ENCODE measurements at places on chromosomes 12 and 14.

DNA sequence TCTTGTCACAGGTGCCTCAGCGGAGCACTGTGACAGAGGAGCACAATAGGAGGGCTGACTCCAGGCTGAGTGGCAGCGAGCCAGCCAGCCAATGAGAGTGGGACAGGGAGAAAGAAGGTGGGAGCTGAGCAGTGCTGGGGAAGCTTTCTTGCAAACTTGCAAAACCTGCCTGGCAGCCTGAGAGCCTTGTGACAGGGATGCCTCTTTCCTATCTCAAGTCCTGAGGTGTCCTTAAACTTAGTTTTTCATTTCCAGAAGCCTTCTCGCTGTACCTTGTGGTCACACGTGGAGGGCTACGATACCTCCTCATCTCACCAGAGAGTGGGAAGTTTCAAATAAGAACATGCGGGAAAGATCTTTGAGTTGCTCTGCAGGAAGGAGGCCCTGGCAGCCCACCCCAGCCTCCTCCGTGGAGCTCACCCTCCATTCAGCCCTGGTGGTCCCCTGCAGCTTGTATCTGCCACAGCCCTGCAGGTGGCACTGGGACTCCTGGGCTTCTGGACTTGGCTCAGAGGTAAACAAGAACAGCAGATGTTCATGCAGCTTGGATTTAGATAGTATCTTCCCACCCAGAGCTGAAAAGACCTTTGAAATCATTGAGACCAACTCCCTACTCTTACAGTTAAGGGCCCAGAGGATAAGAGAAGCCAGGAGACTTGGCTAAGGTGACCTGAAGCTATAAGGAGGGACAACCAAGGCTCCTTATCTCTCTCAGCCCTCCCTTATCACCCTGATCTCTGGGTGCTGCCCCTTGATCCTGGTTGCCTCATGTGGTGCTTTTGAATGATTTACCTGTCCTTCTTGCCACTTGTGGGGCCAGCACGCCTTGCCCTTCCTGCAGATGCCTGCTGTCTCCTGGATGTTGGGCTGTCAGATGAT, 153.5 kb upstream of the MAX start:
- DNase-seq, result peak; percentile 78

DNA sequence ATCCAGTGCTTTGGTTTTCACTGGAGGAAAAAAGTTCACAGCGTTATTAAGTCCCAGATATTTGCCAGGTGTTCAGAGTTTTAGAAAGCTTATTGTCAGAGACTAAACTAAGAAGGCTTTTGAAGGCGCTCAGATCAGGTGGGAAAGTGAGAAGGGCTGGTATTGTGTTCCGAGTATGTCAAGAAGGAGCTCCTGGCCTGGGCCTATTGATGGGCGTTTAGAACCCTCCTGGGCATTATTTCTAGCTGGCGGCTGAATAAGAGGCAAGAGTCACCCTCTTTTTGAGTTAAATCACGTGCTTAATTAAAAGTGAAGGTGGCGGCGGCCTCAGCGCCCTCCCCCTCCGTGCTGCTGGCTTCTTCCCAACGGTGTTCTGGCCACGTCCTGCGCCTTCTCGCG, 20.9 kb upstream of the GNS start:
- no peak for DNase-seq

DNA sequence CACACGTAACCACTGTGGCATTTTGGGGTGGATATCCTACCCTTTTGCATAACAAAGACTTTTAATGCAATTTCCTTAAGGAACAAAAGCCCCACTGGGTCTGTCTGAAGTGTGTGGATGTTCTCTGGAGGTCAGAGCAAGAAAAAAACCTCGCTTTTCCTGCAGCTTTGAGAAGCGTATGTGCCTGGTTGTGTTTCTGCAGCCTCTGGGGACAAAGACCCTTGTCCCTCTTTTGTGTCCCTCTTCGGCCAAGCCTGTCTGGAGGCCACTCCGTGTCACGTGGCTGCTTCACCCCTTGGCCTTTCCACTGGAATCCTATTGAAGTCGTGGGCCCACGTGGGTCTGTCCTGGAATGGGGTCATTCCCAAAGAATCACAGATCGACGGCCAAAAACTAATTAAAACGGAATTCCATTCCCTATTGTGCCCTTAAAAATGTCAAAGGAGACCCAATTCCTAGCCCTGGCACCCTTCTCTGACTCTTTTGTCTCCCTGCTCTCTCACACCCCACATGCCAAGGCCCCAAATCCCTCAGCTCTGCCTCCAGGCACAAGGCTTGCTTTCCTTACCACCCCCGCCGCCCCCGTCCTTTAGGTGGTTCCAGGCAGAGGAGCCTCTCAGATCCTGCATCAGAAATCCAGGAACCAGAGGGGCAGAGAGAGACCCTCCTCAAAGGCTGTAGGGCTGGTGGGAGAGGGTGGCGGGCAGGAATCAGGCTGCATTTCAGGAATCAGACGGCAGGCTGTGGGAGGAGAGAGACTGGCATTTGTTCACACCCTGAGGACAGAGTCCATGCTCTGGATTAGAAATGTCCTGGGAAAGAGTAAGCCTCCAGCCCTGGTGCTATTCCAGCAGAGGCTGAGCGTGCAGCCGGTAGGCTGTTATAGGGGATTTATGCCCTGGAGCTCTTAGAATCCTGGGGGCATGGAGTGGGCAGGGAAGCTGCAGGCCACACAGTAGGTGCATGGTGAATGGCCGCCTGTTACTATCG, 12.6 kb upstream of the CYP46A1 start:
- DNase-seq, result no peak

- DNase-seq, result no peak
These were observed 418.2 kb downstream of the FLRT2 start for GRCh38 chr14:85948153-85948552.

DNA sequence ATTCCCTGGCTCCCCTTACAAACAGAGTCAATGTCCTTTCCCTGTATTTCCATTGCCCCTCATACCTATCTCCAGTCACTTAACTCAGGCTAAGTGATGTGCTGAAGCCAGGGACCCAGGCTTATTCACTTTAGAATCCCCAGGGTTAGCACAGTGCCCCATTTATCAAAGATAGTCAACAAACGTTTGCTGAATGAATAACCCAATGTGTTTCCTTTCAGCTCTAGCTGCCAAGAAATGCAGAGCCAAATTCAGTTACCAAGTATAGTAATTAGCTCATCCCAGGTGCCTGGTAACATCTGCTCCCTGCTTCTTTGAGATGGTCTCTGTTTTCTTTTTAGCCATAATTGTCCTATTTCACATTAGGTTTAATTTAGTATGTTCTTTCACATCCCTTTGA, 189.5 kb downstream of the PHLDA1 start:
- DNase-seq, result no peak

GRCh38 chr14:101475456-101476257, 85.6 kb upstream of the DIO3 start:
- DNase-seq, result no peak

- DNase-seq, result peak; percentile 52
These were observed 425.8 kb upstream of the ATXN7L3B start for GRCh38 chr12:74111688-74112360.

GRCh38 chr14:61406675-61407074, 85.3 kb downstream of the PRKCH start:
- DNase-seq, result no peak

DNA sequence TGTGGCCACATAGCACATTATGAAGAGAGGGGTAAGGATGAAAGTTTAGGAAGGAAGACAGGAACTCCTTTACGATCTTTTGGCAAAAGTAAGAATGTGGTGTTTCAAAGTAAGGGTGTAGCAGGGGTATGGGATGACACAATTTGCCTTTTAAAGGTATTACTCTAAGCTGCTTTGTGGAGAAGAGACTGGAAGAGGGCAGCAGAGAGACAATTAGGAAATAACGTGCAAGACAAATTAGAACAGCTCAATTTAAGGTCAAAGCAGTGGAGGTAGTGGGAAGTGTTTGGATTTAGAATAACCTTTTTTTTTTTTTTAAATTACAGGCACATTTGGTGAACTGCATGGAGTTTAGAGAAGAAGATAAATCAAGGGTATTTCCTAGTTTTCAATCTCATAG, 342.6 kb downstream of the NOVA1 start:
- no peak for DNase-seq

DNA sequence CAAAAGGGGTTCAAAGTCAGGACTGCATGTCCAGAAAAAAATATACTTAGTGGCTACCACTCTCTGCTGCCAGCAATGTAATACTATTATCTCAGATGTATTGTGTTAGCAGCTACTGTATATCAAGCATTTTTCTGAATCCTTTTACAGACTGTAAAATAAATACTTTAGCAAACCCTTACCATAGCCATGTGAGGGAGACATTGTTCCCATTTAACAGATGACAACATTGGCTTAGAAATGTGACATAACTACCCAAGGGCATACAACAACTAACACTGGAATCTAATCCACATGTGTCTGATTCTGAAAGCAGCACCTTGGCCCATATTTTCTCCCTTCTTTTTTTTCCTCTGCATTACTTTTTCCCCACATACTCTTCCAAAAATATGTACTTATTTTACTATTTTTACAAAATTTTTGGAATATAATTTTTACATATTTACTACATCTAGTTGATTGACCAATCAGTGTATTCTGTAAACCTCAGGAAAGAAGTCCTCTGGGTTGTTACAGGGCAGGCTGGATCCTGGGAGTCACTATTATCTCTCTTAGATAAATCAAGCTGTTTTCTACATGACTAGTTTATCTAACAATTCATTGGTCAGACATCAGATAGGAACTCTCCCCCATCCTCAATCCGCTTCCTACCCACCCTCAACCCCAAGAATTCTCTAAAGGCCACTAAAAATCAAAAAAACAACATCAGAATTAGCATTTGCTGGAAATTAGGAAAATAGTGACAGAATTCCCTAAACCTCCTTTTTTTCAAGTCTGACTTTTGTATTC, 154.1 kb downstream of the BTG1 start:
- no peak for DNase-seq

DNA sequence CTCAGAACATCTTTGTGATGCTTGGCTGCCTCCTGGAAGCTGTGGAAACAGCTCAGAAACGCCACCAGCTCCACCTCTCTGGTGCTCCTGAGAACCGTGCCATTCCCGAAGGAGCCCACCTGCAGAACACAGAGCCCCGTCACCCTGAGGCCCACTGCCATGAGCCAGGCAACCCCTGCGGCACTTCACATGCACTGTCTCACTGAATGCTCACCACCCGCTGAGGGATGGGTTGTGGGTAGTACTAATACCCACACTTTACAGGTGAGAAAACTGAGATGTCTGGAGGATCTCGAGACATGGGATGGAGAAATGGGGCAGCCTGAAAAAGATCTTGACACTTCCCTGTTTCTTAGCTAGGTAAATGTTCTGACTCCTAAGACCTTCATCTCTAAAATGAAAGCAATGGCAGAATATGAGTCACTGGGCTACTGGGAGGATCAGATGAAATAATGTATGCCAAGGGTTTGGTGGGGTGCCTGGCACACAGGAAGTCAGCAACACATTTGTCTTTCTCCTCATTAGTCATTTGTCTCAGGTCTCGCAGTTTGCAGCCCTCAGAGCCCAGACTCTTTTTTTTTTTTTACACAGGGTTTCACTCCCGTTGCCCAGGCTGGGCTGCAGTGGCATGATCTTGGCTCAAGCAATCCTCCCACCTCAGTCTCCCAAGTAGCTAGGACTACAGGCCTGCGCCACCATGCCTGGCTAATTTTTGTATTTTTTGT, 5.3 kb downstream of the OASL start:
- peak; percentile 39 for DNase-seq

DNA sequence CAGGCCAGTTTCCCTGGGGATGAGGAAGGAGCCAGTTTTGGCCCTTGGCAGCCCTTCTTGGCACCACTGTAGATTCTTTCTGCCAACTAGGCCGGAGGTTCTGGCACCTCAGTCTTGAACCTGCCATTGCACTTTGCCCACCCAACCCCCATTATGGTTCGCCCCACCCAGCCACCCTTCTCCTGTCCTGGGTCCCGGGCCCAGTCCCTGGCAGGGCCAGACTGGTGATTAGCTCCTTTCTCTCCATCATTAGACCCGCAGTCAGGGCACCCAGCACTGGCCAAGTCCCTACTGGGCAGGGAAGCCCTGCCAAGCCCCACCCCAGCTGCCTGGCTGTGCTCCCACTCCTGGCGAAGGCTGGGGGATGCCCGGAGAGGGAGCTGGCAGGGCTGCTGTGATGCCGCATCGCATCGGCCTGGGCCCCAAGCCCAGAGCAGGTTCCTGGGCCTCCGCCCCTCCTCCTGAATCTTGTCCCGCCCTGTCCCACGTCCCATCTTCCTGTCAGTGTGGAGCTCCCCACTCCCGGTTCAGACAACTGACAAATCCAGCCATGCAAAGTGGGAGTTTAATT, 9.8 kb downstream of the FAM222A start:
- DNase-seq, result no peak

DNA sequence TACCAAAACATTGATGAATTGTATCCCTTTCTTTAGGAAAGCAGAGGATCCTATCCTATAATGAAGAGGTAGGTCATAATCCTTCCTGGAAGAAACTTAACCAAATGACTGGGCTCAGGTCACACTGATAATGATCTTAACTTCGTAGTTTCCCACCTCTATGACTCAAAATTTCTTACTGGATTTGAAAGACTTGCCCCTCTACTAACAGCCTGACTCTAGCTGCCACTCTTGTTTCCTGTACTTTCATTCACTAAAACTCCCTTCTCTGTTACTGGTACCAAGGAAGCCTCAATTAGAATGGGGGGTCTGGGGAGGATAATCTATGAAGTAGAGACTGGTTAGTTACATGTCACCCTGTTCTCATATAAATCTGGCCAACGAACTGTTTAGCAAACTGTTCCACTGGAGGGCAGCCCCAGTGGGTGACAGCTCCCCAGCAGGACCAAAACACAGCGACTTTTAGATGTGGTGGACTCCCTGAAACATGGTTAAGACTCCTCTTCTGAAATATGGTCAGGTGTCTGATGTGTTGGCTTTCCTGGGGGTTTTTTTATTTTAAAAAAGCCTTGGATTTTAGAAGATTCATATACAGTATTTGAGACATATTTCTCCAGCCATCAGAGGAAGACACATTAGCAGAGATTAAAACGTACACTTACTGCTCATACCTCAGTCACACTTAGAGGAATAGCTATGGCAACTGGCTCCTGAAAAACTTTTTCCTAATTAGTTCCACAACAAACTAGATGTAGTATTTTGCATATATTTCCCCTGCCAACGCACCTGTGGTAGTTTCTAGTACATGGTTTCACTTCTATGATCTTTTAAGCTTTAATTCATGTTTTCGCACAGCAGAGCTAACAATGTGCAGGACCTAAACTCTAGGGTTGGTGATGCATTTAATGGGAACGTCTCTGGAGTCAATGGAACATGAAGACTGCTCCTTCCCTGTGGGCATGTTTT, 72.3 kb downstream of the ACADS start:
- DNase-seq, result no peak

GRCh38 chr12:69068448-69068847, 135.5 kb upstream of the CPM start:
- DNase-seq, result peak; percentile 87

Data from HCT116 (cell line).